ENCODE measurements at places on chromosomes 4 and X. TPM values are rescaled to one million over a fixed set of nuclear protein-coding genes. Genes with fewer than 3 reads are reported as not detected.

Gene DHRSX
- 24.7 TPM for total RNA-seq

Gene AGA
- total RNA-seq, result 129 TPM

Gene ARMCX1
- 0.05 TPM for total RNA-seq

Gene TCEAL7
- not detected for total RNA-seq

Gene FAM9B
- not detected for total RNA-seq

Gene COL25A1
- total RNA-seq, result not detected

Gene H2BW2
- total RNA-seq, result not detected

Gene EFHC2
- not detected for total RNA-seq

Gene SPANXB1
- total RNA-seq, result not detected

Gene PCGF3
- 28.4 TPM for total RNA-seq

All from NCI-H460 (cell line).